GM04504 (cell line): ENCODE measurements at places on chromosomes 12 and 14.

- no peak for DNase-seq
These were observed 40.0 kb upstream of the GTF2A1 start for GRCh38 chr14:81260732-81261131.

- DNase-seq, result no peak
These were observed 15.5 kb downstream of the RXYLT1 start for GRCh38 chr12:63795032-63795687.

GRCh38 chr12:79643821-79644220, 46.9 kb downstream of the PAWR start:
- no peak for DNase-seq

DNA sequence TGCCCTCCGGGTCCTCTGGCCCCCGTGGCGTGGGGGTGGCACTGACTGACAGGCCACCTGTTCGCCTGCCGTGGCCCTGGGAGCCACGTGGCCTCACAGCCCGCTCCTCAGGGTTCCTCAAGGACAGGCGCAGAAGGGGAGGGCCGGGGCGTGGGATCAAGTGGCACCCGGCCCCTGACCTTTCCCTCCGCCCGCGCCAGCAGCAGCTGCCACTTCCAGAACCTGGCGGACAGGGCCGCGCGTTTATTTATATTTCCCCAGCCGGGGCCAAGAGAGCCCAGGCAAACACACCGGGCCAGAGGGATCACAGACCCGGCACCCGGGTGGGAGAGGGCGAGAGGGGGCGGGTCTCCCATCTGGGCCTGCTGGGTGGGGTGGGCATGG, 92.6 kb downstream of the RFLNA start:
- DNase-seq, result no peak
